ENCODE measurements at places on chromosomes 4 and X.

GRCh38 chrX:85107407-85107806, 103.7 kb downstream of the APOOL start:
- no peak for DNase-seq

- no peak for DNase-seq
Measured at GRCh38 chrX:74178536-74178935, 125.4 kb upstream of the ZCCHC13 start.

DNA sequence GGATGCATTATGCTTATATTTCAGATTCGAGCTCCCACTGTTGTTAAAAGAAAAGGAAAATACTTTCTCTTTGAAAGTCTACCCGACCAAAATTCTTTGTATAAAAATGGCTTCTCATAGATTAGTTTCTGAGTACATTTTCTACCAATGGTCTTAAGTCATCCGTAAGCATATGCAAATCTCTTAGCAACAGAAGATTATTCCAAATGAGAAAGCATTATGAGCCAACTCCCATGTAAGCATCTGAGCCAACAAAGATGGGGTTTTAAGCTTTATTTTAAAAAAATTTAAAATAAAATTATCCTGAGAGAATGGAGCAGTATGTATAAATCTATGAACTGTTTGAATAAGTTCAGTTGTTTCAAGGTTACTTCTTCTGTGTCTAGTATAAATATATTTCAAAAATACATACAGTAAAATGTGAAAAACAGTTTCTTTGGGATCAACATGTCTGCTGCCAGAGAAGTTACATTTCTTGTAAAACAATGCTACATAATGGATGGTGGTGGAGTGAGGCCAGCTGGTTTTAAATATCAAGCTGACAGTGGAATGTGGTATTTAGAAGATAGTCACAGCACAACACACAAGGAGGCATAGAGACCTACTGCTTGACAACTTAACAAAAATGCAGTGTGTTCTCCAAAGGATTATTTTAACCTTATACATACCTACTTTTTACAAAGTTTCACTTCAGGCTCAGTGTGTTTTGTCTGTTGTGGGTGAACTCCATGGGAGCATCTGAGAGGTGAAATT, 199.5 kb upstream of the DIPK2B start:
- DNase-seq = no peak

- DNase-seq = no peak
Measured at GRCh38 chr4:40672528-40673522, 43.2 kb upstream of the RBM47 start.

GRCh38 chr4:104524591-104524990, 29.9 kb upstream of the CXXC4 start:
- DNase-seq = no peak
